ENCODE measurements at places on chromosomes 6 and 20.

DNA sequence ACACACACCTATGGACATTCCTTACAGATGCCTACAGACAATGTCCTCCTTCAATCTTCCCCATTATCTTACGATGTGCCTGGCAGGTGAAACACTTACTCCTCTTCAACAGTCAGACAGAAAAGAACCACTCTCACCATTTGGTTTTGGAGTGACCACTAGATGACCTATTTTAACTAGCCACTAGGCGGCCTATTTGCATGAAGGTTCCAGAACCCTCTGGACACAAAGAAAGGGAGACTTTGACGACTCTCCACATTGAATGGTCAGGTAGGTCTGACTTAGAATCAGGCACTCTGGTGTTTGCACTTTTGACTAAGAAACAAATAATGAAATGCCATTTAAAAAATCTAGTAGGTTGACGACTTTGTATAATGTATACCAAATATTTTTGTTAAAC is 42.0 kb downstream of the PNLDC1 start:
- no peak for DNase-seq

GRCh38 chr6:132070356-132070755 is 119.2 kb upstream of the CCN2 start:
- DNase-seq, result no peak

DNA sequence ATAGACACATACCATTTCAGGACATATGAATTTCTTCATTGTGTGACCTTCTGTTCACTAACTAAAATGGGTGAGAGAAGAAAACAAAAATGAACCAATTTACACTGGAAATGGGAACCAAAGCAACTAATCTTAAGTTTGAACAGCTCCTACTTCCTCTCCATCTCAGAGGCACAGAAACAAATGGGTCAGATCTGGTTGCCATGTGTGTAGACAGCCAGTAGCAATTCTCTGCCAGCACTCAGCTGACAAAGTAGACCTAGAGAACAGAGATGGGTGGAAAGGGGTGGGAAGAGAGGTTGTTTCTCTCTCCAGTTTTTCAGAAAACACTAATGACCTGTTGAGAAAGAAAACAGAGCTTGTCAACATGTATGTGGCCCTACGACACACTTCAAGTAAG is 14.3 kb upstream of the POPDC3 start:
- DNase-seq, result no peak

DNA sequence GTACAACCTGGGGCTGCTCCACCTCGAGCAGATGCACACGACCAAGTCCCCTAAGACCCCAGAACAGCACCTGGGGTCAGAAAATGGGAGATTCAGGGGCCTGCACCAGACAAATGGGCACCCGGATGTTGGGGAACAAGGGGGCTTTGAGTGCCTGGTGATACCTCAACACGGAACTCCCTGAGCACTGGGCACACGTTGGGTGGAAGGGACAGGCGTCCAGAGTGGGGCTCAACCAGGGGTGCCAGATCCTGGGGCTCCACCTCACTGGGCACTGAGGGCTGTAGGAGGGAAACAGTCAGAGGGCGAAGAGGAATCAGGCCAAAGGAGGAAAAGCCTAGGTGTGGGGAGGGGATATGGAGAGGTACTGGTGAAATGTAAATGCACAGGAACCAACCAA is 33.5 kb upstream of the SPAG4 start:
- DNase-seq, result no peak

DNA sequence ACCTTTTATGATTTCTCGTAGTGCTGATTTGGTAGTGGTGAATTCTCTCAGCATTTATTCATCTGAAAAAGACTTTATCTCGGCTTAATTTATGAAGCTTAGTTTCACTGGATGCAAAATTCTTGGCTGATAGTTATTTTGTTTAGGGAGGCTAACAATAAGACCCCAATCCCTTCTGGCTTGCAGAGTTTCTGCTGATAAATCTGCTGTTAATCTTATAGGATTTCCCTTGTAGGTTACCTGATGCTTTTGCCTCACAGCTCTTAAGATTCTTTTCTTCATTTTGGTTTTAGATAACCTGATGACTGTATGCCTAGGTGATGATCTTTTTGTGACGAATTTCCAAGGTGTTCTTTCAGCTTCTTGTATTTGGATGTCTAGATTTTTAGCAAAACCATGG is 388.7 kb downstream of the UTRN start:
- no peak for DNase-seq

DNA sequence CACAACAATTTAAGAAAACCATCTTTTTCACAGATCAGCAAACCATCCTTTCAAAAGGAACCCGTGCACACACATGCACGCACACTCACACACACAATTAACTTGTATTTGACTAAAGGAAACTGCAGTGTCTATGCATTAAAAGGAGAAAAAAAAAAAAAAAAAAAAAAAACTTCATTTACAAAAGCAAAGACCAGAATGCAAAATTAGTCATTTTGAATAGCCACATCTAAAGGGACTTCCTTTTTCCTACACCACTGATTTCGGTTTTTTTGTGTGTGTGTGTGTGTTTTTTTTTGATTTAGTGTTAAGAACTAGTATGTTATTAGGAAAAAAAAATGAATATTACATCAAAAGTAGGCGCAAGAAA is 6.3 kb downstream of the ZMYND8 start:
- no peak for DNase-seq

GRCh38 chr6:124028117-124028516 is 224.5 kb downstream of the NKAIN2 start:
- DNase-seq, result no peak

DNA sequence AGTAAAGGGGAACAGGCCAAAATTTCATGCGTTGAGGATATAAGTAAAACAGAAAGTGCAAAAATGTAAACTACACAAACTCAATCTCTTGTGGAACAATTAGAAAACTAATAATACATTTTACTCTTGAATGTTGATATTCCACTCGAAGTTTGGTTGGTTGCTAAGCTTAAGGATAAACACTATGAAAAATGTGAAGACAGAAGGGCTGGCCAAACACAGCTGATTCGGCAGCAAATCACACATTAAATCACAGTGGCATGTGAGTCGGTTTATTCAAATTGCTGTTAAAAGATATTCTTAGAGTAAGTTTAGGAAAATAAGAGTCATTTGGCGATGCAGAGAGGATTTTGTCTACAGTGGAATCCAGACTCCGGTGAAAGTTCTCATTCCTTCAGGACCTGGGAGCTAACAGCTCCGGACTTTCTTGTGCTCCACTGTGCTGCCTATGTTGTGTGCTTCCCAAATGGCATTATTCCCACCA is 1.4 kb upstream of the EPM2A start:
- DNase-seq, result no peak

GRCh38 chr6:20566109-20566508 is 31.9 kb downstream of the CDKAL1 start:
- DNase-seq, result no peak

- no peak for DNase-seq
These were observed 8.5 kb downstream of the STAU1 start for GRCh38 chr20:49179368-49180277.

GRCh38 chr6:33018904-33019303 is 9.5 kb upstream of the HLA-DOA start:
- no peak for DNase-seq

DNA sequence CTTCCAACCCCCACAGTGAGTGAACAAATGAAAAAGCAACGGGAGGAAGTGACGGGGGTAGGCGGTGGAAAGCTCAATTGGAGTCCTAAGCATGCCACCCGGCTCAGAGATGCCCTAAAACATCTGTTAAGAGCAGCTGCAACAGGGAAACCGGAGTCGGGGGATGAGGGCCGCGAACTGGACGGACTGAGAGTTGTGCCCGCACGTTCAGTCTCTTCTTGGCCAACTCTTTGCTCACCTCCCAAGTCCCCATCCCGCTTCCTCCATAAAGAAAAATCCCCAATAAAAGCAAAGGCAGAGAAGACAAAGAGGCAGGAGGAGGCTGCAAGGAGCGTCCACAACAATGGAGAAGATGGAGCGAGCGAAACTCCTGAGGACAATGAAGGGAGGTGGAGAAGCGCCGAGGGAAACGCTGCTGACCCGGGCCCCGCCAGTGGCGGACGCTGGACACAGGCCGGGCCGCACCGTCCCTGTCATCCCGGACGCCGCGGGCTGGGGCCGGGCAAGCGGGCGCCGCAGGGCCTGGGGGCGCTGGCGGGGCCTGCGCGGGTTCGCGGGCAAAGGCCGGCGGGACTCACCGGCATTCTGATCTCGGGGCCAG is 600 bp downstream of the SEC63 start:
- peak; percentile 29 for DNase-seq

DNA sequence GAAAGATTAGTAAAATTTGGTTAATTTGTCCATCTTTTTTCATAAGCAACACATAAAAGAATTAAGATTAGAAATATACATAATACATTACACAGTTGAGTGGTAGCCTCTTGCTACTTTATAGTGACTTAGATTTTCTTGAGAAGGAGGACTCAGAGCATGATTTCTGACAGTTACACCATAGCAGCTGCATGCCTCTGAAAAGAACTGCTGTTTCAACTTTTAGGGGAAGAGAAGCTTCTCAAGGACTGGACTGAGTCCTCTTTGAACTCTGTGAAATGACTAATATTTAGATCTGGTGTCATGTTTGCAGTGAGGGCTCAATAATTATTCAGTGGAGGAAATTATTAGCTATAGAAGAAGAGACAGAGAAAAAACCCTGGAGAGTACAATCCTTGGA is 272.5 kb downstream of the BTBD9 start:
- no peak for DNase-seq

DNA sequence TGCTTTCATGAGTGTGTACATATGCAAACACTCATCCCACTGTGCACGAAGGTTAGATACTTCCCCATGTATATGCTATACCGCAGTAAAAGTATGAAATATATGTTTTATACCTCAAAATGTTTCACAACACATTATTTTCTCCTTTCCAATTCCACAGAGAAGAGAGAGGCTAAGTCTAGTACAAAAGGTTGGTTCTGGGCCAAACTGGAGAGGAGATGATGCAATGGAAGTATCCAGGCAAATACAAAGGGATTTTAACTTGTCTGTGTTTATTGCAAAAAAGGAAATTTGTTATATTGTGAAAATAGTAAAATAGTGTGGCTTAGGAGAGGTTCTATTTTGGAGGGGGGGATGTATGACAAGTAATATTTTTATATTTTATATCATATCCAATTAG is 112.6 kb downstream of the PLCB1 start:
- no peak for DNase-seq

DNA sequence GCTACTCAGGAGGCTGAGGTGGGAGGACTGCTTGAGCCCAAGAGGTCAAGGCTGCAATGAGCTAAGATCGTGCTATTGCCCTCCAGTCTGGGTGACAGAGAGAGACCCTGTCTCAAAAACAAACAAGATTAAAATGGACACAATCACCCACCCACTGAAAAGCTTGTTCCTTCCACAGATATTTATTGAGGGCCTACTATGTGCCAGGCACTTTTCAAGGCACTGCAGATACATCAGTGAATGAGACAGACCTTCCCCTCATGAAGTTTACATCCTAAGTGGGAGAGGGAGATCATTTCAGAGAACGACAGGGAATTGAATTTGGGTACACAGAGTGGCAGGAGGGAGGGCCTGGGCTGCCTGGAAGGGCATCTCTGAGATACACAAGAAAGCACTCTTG is 14.4 kb downstream of the RSPO4 start:
- DNase-seq, result no peak

DNA sequence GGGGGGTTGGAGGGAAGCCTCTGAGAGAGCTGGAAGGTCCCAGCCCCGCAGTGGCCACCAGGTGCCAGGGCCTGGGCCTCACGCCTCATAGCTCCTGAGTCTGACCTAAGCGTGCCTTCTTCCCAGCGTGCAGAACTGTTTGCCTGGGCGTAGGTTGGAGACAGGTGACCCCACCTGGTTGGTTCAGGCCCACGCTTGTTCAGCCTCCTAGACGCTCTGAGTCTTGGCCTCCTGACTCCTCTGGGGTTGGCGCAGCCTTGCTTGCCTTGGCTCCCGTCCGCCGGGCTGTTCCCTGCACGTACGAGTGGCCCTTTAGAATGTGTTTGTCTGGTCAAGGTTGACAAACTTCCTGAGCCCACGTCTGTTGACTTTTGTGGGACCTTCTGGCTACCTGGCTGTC is 70.8 kb downstream of the EYA2 start:
- DNase-seq, result no peak

DNA sequence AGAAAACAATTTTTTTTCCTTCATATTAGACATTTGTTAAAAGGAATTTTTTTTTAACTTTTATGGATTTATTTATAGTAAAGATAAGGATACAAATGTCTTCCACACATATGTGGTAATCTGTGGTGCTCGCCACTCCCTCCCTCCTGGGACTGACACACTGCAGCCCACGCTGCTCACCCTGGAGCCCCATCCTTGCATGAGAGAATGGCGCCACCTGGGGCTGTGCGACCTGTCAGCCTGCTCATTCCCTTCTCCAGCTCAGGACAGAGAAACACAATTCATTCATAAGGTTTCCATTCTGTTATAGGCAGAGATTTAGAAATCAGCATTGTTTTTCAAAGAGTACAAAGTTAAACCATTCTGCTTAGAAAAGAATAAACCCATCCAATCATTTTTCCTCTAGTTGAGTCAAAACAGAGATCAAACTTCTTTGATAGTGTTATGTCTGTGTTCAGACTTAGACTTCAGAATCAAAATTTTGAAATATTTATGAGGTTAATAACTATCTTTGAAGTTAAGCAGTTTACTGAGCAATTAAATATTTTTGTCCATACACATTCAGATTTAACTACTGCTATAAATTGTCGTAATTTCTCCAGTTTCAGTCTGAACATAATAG is 42.8 kb upstream of the DYNLRB1 start:
- DNase-seq, result no peak

GRCh38 chr6:35025232-35026188 is 115.6 kb downstream of the TCP11 start:
- DNase-seq, result no peak

DNA sequence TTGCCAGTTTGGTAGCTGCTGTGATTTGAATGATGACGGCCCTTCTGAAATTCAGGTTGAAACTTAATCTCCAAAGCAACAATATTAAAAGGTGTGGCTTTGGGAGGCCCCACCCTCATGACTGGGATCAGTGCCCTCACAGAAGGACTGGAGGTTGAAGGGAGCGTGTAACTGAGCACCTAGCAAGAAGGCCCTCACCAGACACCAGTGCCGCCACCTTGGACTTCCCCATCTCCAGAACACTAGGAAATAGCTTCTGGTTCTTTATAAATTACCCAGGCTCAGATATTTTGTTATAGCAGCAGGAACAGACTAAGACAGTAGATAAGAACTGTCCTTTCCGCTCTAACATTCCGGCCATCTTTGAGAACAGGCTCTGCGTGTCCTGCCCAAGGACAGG is 243.1 kb downstream of the DLL1 start:
- DNase-seq, result no peak

DNA sequence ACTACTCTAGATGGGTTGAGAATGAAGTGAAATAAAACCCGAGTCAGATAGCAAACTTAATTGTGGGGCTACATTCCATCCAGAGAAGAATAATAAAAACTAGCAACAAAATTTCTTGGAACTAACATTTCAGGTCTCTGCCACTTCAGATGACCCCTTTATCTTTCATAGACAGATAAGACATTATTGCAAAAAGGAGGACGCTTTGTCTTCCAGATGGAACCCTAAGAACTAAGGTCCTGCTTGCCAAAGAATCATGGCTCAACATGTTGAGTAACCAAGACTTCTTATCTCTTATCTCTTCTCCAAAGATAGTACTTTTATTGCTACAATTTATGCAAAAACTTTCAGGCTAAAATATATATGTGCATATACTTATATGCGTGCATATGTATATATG is 221.1 kb upstream of the PREP start:
- DNase-seq, result no peak

- DNase-seq, result no peak
These were observed 16.5 kb upstream of the CPNE5 start for GRCh38 chr6:36855750-36856149.

All from stimulated activated CD4-positive, alpha-beta T cell treated with anti-CD3 and anti-CD28 coated beads, Interleukin-1b, Interleukin-23, amount 100 ng/mL, for 1 hour (primary cell).